Stomach (tissue), 19 donors: ENCODE measurements at places on chromosomes 6 and 20. TPM values are rescaled to one million over a fixed set of nuclear protein-coding genes. Genes with fewer than 3 reads are reported as not detected.

DNA sequence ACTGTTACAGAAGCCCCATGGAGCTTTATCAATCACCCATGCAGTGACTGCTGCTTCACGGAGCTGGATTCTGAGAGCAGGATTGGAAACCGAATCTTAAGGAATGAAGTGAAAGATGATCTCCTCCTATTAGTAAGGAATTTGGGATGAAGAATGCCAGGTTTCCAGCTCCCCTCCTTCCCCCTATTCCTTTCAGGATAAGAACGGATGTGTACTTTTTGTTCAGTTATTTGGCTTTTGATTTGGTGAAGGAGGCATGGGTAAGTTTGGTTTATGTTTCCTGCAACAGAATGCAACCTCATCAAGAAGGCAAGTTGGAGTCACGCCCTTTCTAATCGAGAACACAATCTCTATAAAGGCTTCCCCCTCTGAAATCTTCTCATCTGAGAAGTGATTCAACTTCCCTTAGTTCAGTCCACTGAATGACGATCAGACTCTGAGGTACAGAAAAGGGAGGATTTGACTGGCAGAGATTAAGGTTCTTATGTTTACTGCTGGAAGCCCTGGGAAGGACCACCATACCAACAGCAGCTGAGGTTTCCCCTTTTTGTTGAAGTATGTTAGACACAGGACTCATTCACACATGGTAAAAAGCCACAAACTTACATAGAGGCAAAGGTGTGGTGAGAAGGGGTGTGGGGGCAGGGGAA is 5.5 kb downstream of the ELMO2 start:
- DNase-seq, result peak; percentile 47

- peak; percentile 30 for DNase-seq
These were observed 57.5 kb downstream of the ILRUN start for GRCh38 chr6:34638834-34639736.

- DNase-seq, result no peak
These were observed 170.0 kb upstream of the AGPAT4 start for GRCh38 chr6:161443848-161444247.

DNA sequence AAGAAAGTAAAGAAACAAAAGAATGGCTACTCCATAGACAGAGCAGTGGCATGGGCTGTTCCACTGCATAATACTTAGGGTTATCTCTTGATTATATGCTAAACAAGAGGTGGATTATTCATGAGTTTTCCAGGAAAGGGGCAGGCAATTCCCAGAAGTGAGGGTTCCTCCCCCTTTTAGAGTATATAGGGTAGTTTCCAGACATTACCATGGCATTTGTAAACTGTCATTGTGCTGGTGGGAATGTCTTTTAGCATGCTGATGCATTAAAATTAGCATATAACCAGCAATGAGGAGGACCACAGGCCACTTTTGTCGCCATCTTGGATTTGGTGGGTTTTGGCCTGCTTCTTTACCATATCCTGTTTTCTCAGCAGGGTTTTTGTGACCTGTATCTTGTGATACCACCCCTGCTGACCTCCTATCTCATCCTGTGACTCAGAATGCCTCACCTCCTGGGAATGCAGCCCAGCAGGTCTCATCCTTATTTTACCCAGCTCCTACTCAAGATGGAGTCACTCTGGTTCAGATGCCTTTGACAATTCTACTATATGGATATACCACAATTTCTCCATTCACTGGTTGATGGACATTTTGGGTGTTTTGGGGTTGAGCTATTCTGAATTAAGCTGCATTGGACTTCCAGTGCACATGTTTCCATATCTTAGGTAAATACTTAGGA is 280.6 kb downstream of the FARS2 start:
- DNase-seq, result no peak

DNA sequence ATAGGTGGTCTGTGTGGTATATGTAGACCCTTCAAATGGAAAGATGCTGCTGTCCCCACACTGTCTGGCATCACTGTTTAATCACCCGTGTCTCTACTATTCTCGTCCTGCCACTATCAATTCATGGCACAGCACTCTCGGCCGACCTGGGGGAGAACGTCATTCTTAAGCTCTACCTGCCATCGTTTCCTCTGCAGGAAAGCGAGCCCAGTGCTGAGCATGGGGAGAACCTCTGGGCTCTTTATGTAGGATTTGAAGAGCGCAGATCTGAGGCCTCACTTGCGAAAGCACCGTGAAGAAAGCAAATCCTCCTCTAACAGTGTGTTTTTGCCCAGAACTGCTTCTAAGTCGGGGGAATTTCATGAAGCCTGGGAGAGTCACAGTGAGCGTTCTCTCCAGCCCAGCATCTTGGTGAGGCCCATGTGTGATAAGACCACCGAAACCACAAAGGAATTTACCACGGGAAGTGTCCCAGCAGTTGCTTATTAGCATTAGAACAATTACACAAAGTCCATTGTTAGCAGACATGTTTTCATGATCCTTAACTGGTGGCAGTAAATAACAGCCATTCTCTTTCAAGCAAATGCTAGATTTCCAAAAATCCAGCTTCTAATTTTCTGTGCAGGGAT is 124.3 kb downstream of the SCML4 start:
- no peak for DNase-seq

DNA sequence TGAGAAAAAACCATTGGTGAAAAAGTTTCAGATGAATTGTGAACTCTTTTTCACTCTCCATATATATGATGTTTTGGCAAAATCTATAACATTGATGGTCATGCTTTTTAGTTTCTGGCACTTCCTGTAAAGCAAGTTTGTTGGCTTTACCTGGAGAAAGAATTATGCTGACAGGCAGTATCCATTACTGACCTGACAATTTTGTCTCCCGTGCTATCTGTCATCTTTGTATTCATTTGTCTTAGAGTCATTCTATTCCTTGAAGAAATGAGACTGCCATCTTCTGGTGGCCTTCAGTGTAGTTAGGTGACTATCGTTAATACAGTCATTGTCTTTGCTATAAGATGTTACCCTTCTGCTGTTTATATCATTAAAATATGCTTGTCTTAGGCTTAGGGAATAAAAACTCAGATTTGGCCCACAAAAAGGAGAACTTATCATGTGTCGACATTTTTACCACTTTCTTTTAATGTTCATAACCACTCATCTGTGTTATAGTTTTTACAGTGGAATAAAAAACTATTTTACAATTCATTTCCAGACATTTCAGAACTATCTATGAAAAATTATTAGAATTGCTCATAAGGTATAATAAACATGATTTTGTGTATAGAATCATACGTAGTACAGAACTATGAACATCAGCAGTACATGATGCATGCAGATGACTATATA is 707.0 kb downstream of the EPM2A start:
- DNase-seq, result no peak

GRCh38 chr6:156698239-156699016 is 78.8 kb upstream of the ARID1B start:
- DNase-seq, result no peak

ZBTB46 gene
- 4.1 TPM for total RNA-seq

RING1 gene
- total RNA-seq, result 140 TPM

TGM3 gene
- total RNA-seq, result not detected

DNAH8 gene
- total RNA-seq, result not detected

SLC16A10 gene
- 12.1 TPM for total RNA-seq

PDYN gene
- total RNA-seq, result not detected

SLC22A3 gene
- 8.5 TPM for total RNA-seq

OXT gene
- not detected for total RNA-seq
